ENCODE measurements at places on chromosomes 13 and 19.

GRCh38 chr13:58908019-58908679 is 1255.6 kb downstream of the DIAPH3 start:
- no peak for DNase-seq

GRCh38 chr19:10143681-10144080 is 24.0 kb upstream of the EIF3G start:
- no peak for DNase-seq

DNA sequence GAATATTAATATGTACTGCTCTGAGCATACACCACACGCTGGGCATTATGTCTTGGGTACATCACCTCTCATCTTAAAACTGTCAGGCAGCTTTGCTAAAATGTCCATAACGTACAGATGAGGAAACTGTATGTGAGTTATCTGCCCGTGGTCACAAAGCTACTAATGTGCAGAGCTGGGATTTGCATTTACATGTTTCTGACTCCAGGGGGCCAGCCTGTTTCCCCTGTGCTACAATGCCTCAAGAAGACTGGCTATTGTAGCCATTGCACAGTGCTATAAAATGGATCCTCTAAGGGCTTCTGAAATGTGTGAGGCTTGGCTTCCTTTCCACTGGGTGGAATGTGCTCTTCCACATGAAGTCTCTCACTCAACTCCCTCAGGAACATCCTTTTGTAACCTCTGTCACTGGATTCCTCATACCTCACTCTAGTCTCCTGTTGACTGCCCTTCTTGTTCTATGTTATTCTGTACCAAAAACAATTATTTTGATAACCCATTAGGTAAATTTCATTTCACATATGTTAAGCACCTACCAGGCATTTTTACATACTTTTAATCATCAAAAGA is 95.6 kb upstream of the HTR2A start:
- peak; percentile 10 for DNase-seq

DNA sequence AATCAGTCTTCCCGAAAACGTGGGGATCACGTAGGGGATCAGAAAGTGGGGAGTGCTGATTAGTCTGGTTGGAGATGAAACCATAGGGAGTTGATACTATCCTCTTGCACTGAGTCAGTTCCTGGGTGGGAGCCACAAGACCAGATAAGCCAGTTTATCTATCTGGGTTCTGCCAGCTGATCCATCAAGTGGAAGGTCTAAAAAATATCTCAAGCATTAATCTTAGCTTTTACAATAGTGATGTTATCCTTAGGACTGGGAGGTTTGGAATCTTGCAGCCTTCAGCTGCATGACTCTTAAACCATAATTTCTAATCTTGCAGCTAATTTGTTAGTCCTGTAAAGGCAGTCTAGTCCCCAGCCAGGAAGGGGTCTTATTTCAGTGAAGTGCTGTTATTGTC is 2474.2 kb downstream of the PCDH9 start:
- DNase-seq: no peak

- no peak for DNase-seq
Measured at GRCh38 chr13:72599178-72599743, 128.2 kb downstream of the MZT1 start.

- no peak for DNase-seq
Measured at GRCh38 chr13:78168981-78169380, 250.3 kb upstream of the EDNRB start.

GRCh38 chr19:41882568-41883462 is at the start of gene ARHGEF1:
Gene ARHGEF1, plus strand, starts transcription at chr19:41883184. Its CDS starts 4,899 bp downstream, at chr19:41888083.
- DNase-seq: peak; percentile 43

DNA sequence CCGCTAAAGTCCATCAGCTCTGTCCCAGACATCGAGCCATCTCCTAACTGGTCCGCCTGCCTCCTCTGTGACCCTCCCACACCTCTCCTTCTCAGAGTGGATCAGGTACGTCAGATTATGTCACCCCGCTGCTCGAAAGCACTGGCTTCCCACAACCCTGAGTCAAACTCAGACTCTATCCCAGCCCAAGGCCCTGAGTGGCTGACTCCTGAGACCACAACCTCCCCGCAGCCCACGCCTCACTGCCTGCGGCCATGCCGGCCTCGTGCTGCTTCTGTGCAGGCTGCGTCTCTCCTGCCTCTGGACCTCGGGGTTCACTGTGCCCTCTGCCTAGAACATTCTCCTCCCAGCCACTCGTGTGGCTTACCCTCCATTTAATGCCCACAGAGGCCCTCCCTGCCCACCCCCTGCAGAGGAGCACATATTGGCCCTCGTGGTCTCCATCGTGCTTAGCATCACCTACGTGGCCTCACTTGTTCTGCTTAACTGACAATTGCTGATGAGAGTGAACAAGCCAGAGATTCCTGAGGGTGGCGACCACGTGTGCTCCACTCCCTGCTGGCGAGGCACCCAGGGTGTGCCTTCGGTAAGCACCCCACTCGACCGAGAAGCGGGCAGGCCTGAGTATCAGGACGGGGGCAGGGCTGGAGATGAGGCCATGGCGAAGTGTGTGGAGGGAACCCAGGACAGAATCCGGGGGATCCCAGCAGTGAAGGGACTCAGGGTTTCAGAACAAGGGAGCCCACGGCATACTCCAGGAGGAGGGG is 13.5 kb upstream of the FKRP start:
- no peak for DNase-seq

DNA sequence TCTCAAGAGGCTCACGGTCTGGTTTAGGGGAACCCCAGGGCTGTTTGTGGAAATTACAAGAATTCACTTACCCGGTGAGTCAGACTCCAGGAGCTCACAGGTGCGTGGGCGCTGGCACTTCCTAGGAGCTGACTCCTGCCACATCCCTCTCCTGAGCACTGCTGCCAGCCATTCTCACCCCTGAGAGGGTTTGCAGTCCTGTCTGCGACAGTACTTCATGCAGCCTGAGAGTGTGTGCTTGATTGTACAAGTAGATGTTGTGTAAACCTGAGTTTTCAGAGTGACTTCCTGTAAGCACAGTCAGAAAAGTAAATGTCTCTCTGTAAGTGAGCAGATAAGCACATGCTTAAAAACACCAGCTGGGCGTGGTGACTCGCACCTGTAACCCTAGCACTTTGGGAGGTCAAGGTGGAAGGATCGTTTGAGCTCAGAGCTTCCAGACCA is 8.1 kb downstream of the MRPL4 start:
- DNase-seq: no peak

GRCh38 chr13:43304945-43305344 is 281.6 kb downstream of the DNAJC15 start:
- DNase-seq: peak; percentile 1

GRCh38 chr13:58573743-58574142 is 942.2 kb downstream of the PCDH17 start:
- no peak for DNase-seq

GRCh38 chr19:14407605-14408484 is 11.3 kb downstream of the DDX39A start:
- DNase-seq: no peak

DNA sequence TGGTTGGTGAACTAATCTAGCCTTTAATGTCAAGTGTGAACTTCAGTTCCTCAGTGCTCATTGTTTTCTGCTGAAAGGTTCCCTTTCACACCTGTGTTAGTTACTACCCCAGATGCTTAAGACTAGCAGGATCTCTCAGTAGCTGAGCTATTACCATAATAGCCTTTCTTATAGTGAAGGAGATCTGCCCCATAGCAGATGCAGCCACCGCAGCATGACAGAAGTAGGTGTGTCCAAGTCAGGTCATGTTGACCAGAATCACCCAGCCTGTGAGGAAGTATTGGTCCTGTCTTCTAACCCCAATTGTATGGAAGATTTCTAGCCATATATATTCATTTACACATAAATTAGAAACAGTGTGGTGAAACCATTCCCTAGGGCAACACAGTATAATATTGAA is 37.3 kb downstream of the ZAR1L start:
- DNase-seq: no peak

GRCh38 chr19:36420961-36421748 is 2.7 kb upstream of the ZFP82 start:
- no peak for DNase-seq

- no peak for DNase-seq
Measured at GRCh38 chr19:54790711-54791110, 12.7 kb upstream of the KIR2DL4 start.

DNA sequence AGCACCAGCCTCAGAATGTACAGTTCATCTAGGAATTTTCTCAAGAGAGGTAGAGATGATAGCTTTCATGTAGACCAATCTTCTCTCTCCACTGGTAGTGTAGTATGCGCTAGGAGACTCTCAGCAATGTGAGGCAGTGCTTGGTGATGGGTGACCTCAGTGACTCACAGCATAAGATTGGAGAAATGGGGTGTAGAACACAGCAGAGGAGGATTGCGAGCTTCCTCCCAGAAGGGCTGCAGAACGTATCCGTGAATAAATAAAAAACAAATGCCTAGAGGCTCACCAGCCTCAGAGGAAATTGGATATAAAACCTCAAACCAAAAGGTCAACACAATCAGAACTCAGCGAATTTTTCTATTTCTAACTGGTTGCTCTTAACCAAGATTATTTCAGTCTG is 182.9 kb upstream of the RXFP2 start:
- DNase-seq: no peak

DNA sequence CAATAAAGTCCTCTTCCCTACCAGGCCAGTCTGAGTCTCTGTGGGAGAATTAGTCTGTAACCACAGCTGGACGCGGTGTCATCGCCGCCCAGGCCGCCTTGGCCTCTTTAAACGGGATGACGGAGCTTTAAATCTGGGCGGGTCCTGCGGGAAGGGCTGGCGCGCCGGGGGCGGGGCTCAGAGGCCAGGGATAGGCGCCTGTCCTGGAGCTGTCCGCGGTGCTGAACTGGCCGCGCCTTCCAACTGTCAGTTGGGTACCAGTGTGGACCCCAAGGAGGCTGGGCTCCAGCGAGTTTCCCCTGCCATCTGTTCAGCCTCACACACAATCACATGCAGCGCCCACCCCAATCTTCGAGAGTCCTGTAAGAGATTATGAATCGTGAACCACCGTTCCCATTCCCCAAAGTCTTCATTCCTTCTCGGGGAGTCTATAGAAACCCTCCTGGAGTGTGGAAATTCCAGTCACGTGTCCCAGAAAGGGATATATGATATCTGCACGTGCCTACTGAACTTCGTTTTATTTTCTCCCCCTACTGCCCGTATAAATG is 11.5 kb downstream of the APLP1 start:
- peak; percentile 87 for DNase-seq

DNA sequence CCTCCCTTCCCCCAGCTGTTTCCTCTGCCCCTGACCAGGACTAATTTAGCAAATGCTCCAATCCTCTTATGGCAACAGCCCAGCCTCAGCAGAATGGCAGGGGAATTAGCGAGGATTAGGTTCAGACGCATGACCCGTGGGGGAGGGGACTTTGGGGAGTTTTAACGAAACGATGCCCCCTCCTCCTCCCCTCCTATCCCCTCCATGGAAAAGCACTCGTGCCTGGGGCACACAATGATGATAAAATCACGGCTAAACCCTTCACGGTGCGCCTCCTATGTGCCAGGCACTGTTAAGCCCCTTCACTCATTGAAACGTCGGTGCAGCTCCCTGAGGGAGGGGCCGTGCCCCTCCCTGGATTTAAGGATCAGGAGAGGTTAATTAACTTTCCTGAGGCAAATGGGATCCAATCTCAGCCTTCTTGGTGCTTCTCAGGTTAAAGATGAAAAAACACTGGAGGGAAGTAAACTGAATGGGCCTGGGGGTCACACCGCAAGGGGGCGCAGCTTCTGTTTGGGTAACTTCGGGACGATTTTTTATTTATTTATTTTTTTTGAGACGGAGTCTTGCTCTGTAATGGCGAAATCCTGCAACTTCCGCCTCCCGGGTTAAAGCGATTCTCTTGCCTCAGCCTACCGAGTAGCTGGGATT is 10.1 kb upstream of the TPRX2 start:
- peak; percentile 9 for DNase-seq

- peak; percentile 44 for DNase-seq
Measured at GRCh38 chr13:44758630-44759383, 182.7 kb upstream of the TSC22D1 start.

GRCh38 chr19:1037621-1038064 is 2.3 kb upstream of the ABCA7 start:
- DNase-seq: no peak

DNA sequence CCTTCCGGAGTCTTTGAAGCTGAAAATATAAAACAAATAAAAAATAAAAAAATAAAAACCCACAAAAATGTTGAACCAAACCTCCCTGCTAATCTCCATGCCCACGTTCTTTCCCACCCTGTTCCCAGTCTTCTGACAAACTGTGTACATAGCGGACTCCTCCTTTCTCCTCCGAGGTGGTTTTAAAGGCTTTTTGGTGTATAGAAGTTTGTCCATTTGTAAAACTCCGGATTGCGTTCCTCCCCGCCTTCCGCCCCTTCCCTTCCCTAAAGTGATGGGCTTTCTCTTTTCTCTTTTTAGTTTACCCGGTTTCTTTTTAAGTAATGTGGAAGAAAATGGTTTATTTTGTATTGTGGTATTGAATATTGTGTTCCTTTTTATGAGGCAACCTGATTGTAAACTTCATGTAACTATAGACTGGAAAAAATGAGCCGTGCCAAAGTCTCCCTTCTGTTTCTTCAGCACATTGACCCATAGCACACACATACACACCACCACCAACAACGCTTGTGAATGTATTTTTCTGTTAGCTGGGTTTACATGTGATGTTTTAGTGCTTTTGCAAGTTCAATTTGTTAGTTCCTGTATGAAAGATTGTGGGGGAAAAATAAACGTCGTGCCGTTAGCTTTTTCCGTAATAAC is 4.4 kb downstream of the ZIC2 start:
- DNase-seq: no peak

DNA sequence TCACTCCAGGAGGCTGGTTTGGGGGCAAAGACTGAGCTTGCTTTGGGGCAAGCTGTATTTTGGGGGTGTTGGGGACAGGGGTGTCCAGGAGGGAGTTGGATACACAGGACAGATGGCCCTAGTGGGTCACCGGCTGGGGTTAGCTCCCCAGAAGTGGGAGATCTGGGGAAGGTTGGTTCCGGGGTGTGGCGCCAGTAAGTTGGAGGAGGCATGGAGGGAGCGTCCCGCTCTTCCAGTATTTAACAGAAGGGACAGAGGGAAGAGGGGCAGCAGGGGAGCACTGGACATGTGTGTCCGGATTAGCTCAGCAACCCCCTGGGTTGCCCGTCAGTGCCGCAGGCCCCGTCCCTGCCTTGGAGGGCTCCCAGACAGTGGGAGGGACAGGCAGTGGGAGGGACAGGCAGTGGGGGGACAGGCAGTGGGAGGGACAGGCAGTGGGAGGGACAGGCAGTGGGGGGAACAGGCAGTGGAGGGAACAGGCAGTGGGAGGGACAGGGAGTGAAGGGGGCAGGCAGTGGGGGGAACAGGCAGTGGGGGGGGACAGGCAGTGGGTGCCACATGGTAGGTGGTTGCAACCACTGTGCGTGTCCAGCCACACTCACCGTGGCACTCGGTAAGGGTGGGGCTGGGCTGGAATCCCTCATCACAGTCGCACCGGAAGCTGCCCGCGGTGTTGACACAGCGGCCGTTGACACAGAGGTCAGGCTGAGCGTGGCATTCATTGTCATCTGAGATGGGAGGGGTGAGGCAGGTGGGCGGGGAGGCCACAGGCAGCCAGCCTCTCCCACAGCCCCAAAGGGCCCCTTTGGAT is 33.2 kb downstream of the CCL25 start:
- no peak for DNase-seq

DNA sequence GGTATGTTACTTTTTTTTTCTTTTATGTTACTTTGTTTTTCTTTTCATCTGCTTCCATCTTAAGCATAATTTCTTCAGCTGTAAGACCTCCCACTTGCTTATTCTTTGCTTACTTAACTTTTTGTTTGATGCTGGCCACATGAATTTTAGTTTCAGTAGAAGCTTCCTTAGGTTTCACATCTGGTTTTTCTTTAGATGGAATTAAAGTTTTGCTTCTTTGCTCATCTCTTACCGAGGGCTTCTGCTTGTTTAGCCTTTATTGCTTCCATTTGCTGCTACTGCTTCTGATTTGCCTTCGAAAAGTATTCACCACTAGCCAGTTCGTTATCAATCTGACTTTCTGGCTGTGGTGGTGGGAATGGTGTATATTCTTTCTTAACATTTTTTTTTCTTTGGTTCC is 90.9 kb downstream of the GJA3 start:
- no peak for DNase-seq

Data from ACHN (cell line).